Fibroblast of skin of abdomen (primary cell): ENCODE measurements at places on chromosomes 7 and 10.

DNA sequence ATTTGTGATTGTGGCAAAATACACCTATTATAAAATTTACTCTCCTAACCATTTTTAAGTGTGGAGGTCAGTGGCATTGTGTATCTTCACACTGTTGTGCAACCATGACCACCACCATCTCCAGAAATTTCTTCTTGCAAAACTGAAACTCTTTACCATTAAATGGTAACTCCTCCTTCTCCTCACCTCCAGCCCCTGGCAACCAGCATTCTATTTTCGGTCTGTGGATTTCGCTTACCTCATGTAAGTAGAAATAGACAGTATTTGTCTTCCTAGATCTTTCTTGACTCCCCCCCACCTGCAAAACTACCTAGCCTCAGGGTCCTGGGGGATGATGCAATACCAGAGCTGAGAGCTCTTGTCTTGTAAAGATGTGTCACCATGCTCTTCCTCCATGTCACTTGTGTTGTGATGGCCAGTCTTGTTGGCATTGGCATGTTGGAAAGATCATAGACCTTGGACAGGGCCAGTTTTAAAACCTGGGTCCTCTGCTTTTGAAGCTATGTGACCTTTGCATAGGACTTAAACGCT, 71.1 kb upstream of the EMX2 start:
- no peak for DNase-seq

DNA sequence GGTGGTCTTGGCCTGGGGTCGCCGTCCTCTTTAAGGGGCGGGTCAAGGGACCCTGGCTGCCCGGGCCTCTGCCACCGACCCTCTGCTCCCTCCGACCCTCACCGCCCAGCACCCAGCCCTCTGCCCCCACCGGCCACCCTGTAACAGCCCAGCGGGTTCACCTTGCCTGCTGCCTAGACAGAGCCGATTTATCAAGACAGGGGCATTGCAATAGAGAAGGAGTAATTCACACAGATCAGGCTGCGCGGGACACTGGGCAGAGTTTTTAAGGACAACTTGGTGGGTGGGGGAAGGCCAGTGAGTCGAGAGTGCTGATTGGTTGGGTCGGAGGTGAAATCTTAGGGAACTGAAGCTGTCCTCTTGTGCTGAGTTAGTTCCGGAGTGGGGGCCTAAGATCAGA, 779 bp upstream of the ADCK2 start:
- DNase-seq: no peak

DNA sequence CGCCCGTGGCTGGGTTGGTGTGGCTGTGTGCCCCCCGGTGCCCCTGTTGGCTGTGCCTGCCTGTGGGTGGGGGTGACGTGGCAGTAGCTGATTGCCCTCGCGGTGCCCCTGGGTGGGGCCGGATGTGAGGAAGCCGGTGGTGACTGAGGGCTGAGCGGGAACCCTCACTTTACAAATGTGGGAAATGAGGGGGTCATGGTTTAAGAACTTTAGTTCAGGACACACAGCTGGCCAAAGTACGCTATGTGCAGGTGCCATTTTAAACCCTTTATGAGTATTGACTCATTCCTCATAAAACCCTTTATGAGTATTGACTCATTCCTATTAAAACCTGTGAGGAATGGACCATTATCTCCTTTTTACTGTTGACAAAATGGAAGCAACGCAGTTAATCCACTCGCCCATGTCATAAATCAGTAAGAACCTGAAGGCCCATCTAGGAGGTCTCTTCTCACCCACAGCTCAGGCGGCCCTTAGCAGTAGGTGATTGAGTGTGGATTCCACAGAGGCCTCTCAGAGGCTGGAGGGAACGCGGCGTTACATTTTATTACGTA, 290.1 kb upstream of the COBL start:
- DNase-seq: no peak

- DNase-seq: no peak
These were observed 86.0 kb upstream of the FAM20C start for GRCh38 chr7:106356-106755.
